Activated T-helper 2 cell treated with anti-CD3 and anti-CD28 coated beads, Interferon-gamma antibody, Interleukin-2, Interleukin-4, amounts not matched to agents 10 μg/mL and 5 μg/mL and 100 μg/mL, durations not matched to agents 14 hours and 24 hours and 36 hours (primary cell): ENCODE measurements at places on chromosomes 1 and 21.

- no peak for DNase-seq
- H3K4me1 ChIP-seq = peaks cover 29% of the 10 kb centered on the region
- no peak overlapping the region for H3K4me3 ChIP-seq
- no peaks in the 10 kb centered on the region for H3K36me3 ChIP-seq
Observed at GRCh38 chr1:240616018-240616417, 4.1 kb upstream of the GREM2 start.

DNA sequence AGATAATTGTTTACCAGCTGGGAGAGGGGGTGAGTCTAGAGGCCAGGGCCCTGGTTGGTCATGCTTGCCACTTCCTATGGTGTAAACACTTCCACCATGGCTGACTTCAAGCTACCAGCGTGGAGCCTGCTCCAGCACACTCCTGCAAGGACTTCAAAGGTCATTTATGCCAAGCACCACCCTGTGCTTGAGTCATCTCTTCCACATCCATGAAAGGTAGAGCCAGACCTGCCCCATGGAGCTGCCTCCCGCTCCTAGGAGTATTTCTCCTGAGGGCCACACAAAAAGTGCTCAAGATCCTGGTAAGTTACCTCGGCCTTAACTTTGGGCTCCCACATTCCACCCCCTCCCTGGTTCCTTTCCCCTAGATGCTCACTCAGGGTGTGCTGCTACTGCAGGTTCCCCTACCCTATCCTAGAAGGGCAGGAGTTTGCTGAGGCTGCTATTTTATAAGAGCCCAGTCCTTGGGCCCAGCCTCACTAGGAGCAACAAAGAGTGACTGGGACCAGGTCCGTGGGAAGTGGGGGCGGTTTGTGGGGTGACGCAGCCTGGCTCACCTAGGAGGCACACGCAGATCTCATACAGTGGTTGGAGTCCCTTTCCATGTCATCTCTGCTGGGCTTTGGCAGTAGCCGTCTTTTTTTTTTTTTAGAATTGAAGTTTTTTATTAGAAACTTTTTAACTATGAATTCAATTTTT is 2.4 kb downstream of the RAB7B start:
- H3K4me3 ChIP-seq = no peak overlapping the region
- H3K27ac ChIP-seq = peak overlapping the region; percentile 22
- H3K27me3 ChIP-seq = peaks cover 17% of the 10 kb centered on the region
- peaks cover 17% of the 10 kb centered on the region for H3K4me1 ChIP-seq
- no peak for DNase-seq

- H3K27me3 ChIP-seq = no peaks in the 10 kb centered on the region
- H3K27ac ChIP-seq = no peak overlapping the region
- no peak overlapping the region for H3K4me3 ChIP-seq
- no peak for DNase-seq
Observed at GRCh38 chr1:179177182-179177581, 52.3 kb downstream of the ABL2 start.

GRCh38 chr1:230820568-230820967 is 47.8 kb downstream of the C1orf198 start:
- no peaks in the 10 kb centered on the region for H3K4me1 ChIP-seq
- H3K4me3 ChIP-seq = no peak overlapping the region
- H3K27me3 ChIP-seq = peaks cover 4% of the 10 kb centered on the region
- no peak for DNase-seq
- H3K36me3 ChIP-seq = no peaks in the 10 kb centered on the region

- no peaks in the 10 kb centered on the region for H3K36me3 ChIP-seq
- H3K27ac ChIP-seq = no peak overlapping the region
- no peak for DNase-seq
- peaks cover 13% of the 10 kb centered on the region for H3K4me1 ChIP-seq
- H3K27me3 ChIP-seq = peaks cover 5% of the 10 kb centered on the region
Observed at GRCh38 chr1:54465351-54465811, 59.2 kb upstream of the SSBP3 start.

- no peaks in the 10 kb centered on the region for H3K36me3 ChIP-seq
- H3K4me1 ChIP-seq = no peaks in the 10 kb centered on the region
- no peak overlapping the region for H3K27ac ChIP-seq
- no peak overlapping the region for H3K4me3 ChIP-seq
- H3K27me3 ChIP-seq = no peaks in the 10 kb centered on the region
Observed at GRCh38 chr1:220803401-220804201, 16.9 kb downstream of the MTARC1 start.

- H3K27me3 ChIP-seq = no peaks in the 10 kb centered on the region
- DNase-seq = no peak
- H3K4me1 ChIP-seq = peaks cover 38% of the 10 kb centered on the region
- no peak overlapping the region for H3K4me3 ChIP-seq
- H3K36me3 ChIP-seq = peaks cover 66% of the 10 kb centered on the region
- H3K27ac ChIP-seq = no peak overlapping the region
Observed at GRCh38 chr1:31051611-31052010, 13.9 kb downstream of the PUM1 start.

DNA sequence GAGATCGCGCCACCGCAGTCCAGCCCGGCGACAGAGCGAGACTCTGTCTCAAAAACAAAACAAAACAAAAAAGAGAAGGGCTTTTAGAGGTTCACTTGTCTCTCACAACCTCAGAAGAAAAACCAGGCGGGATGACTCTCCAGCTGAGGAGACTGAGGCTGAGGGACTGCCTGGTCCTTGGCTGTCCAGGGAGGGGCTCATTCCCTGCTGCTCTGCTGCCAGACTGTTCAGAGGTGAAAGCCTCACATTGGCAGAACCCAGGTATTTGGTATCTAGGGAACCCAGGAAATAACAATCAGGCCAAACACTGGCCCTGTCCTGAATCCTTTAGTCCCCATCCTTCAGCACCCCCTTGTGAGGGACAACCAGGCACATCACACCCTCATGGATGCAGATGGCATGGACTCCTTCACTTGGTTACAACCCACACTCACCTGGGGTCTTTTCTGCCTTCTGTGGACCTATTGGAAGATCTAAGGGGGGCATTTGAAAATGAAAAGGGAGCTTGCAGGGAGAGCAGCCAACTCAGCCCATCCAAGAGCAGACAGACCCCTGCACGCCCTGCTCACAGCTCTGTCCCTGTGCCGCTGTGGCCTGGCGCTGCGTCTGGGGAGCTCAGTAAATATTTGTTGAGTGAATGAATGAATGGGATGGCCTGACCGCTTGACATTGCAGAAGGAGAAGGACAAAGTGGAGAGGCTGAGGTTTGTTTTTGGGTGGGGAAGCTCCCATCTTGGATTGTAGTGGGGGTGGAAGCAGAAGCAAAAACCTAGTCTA is 33.4 kb downstream of the CD247 start:
- H3K36me3 ChIP-seq = peaks cover 81% of the 10 kb centered on the region
- H3K27me3 ChIP-seq = no peaks in the 10 kb centered on the region
- DNase-seq = no peak
- H3K4me1 ChIP-seq = peaks cover 79% of the 10 kb centered on the region
- no peak overlapping the region for H3K4me3 ChIP-seq

DNA sequence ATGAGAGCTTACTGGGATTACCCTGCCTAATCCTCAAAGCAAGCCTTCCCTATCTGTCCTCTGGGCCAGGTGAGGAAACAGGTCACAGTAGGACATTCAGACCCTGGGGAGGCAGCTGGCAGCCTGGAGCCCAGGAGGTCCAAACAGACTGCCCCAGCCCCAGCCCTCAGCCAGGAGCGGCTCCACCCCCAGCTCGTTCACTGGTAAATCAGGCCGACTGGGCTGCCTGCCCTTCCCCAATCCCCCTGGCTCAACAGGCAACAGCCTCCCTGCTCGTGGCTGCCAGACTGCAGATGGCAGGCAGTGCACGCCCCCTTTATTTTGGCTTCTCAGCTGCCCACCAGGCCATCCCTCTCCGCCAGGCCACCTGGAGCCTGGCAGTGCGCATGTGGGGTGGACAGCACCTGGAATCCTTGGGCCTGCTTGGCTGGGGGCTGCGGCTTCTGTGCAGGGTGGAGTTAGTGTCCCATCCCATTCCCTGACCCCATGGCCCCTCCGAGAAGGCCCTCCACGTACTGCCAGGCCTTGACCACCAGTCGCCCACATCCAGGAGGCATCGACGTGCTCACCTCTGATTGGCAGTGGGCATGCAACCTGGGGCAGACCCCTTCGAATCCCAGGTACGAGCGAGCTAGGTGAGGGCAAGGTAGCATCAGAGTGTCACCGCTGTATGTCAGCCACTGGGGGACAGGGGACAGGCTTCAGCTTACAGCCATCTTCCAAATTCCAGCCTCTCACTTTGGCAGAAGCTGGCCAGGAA is 11.2 kb upstream of the ZNF670 start:
- no peak overlapping the region for H3K27ac ChIP-seq
- no peak for DNase-seq
- H3K4me1 ChIP-seq = no peaks in the 10 kb centered on the region
- H3K4me3 ChIP-seq = no peak overlapping the region
- H3K36me3 ChIP-seq = no peaks in the 10 kb centered on the region

DNA sequence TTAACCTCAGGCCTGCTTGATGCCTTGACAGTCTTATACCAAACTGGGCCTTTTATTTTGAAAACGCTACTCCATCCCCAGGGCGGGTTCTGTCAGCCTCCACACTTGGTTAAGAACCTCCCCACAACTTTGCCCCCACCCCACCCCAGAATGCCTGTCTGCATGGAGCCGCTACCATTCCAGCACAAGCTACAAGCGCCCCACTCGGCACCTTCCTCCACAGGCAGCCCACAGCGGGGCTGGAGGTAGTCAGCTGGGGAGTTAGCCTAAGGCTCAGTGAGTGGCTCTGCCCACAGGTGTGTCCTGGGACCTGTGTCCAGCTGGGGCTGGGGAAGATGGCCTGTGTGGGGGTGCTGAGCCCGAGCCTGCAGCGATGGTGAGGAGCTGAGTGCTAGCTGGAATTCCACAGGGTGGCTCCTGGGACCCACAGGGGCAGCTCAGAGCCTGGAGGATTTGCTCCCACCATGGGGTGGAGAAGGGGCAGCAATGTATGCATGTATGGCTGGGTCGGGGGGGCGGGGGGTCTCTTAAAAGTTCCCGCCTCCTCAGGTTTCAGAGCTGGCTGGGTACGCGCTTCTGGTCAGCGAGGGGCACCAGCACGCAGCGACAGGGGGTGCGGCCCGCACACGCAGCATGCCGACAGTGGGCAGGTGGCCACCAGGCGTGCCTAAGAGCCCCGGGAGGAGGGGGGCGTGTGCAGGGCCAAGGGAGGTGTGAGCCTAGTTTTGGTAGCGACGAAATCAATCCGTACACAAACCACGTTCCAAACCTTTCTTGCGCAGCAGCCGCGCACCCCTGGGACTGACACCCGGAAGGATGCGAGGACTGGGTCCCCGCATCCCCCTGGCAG is 917 bp downstream of the ETNK2 start:
- H3K36me3 ChIP-seq = no peaks in the 10 kb centered on the region
- peaks cover 2% of the 10 kb centered on the region for H3K4me1 ChIP-seq
- no peak for DNase-seq
- peak overlapping the region; percentile 61 for H3K4me3 ChIP-seq
- peaks cover 26% of the 10 kb centered on the region for H3K27me3 ChIP-seq

- H3K4me3 ChIP-seq = no peak overlapping the region
- H3K27me3 ChIP-seq = no peaks in the 10 kb centered on the region
- H3K4me1 ChIP-seq = no peaks in the 10 kb centered on the region
Observed at GRCh38 chr1:83561346-83561745, 437.6 kb downstream of the TTLL7 start.

- no peaks in the 10 kb centered on the region for H3K36me3 ChIP-seq
- H3K27me3 ChIP-seq = no peaks in the 10 kb centered on the region
- no peak overlapping the region for H3K4me3 ChIP-seq
- no peak for DNase-seq
Observed at GRCh38 chr1:2880086-2880485, 78.6 kb upstream of the TTC34 start.

GRCh38 chr1:11479375-11479979 is 522 bp downstream of the DISP3 start:
- no peak overlapping the region for H3K4me3 ChIP-seq
- no peak overlapping the region for H3K27ac ChIP-seq
- no peaks in the 10 kb centered on the region for H3K36me3 ChIP-seq
- H3K4me1 ChIP-seq = peaks cover 3% of the 10 kb centered on the region
- H3K27me3 ChIP-seq = peaks cover 25% of the 10 kb centered on the region

- H3K27ac ChIP-seq = no peak overlapping the region
- no peak for DNase-seq
- H3K4me3 ChIP-seq = no peak overlapping the region
- H3K27me3 ChIP-seq = peaks cover 5% of the 10 kb centered on the region
- peaks cover 4% of the 10 kb centered on the region for H3K36me3 ChIP-seq
Observed at GRCh38 chr21:39120876-39121599, 62.2 kb downstream of the PSMG1 start.

DNA sequence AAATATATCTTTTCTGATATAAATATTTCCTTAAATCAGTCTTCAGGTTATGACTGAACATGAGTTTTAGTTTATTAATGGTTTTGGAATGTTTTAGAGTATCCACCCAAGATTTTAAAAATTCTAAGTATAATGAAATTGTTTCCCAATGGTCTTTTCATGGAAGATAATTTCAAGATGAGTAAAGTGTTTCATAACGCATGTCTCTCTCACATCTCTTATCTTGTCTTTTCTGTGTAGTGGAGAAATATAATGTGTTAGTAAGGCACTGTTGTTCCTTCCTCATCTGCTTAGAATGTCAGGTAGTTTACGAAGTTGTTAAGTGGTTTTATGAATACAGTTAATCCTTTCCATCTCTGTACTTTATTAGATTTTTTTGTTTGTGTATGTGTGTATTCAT is 49.6 kb downstream of the PLA2G4A start:
- no peak overlapping the region for H3K4me3 ChIP-seq
- no peaks in the 10 kb centered on the region for H3K27me3 ChIP-seq
- H3K4me1 ChIP-seq = peaks cover 32% of the 10 kb centered on the region
- DNase-seq = no peak
- no peak overlapping the region for H3K27ac ChIP-seq
- peaks cover 12% of the 10 kb centered on the region for H3K36me3 ChIP-seq

- DNase-seq = no peak
- H3K4me1 ChIP-seq = no peaks in the 10 kb centered on the region
- H3K4me3 ChIP-seq = no peak overlapping the region
- no peaks in the 10 kb centered on the region for H3K27me3 ChIP-seq
- no peaks in the 10 kb centered on the region for H3K36me3 ChIP-seq
Observed at GRCh38 chr1:190323530-190323929, 154.1 kb downstream of the BRINP3 start.

DNA sequence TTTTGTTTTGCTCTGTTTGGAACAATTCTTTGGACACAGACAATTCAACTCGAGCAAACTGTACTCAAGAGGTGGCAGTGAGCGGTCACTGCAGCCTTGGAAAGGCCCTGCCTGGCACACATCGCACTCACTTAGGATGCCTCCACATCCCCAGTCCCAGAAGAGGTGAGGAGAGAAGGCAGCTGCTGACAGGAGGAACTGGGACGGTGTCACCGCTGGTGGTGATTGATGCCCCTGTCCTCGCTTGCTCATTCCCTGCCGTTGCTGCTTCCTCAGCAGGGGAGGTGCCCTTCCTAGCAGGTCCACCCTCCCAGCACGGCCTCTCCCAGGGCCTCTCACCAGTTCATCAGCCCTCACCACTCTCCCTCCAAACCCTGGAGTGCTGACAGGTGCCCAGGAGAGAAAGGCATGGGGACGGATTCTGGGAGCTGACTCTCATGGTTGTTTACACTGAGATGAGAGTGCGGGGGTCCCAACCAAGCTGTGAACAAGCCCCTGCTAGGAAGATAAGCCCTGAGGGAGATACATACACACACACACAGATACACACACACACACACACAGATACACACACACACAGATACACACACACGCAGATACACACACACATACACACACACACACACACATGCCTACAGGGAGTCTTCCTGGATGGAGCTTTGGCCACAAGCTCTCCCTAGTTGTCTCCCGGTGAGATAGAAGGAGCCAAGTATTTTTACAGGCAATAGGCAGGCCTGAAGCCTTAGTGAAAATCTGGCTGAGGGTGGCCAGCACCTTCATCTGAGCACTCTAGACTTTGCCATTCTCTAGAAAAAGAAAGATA is 101.1 kb downstream of the CDC7 start:
- H3K4me1 ChIP-seq = peaks cover 22% of the 10 kb centered on the region
- no peak overlapping the region for H3K4me3 ChIP-seq
- DNase-seq = no peak
- no peak overlapping the region for H3K27ac ChIP-seq
